A549 treated with DMSO at 1 μM for 4 hours (cell line): ENCODE measurements at places on chromosomes 16 and 17. TPM values are rescaled to one million over a fixed set of nuclear protein-coding genes. Genes with fewer than 3 reads are reported as not detected.

Gene PIPOX
- total RNA-seq = 0.06 to 0.30 TPM (median 0.29 TPM) in 3 of 5 replicates, not detected in the others

Gene ETV4
- 43.0 to 50.1 TPM (median 48.1 TPM) in 5 replicates for total RNA-seq

Gene ZG16B
- 0.46 to 1.3 TPM (median 0.69 TPM) in 5 replicates for total RNA-seq

Gene LITAF
- 212 to 223 TPM (median 214 TPM) in 5 replicates for total RNA-seq

Gene CHST4
- 0.06 to 0.15 TPM (median 0.08 TPM) in 3 of 5 replicates, not detected in the others for total RNA-seq

Gene NSMCE1
- total RNA-seq = 55.9 to 59.8 TPM (median 58.4 TPM) in 5 replicates

Gene GPR139
- total RNA-seq = not detected in 5 replicates

Gene MILR1
- total RNA-seq = 1.7 to 2.8 TPM (median 1.9 TPM) in 5 replicates

Gene KCNH6
- total RNA-seq = not detected in 5 replicates

Gene CES1
- total RNA-seq = 30.3 to 43.9 TPM (median 32.7 TPM) in 5 replicates

Gene LLGL2
- total RNA-seq = 21.4 to 28.2 TPM (median 25.4 TPM) in 5 replicates
